CD4-positive, CD25-positive, alpha-beta regulatory T cell (primary cell): ENCODE measurements at places on chromosomes 2 and 18. TPM values are rescaled to one million over a fixed set of nuclear protein-coding genes. Genes with fewer than 3 reads are reported as not detected.

DNA sequence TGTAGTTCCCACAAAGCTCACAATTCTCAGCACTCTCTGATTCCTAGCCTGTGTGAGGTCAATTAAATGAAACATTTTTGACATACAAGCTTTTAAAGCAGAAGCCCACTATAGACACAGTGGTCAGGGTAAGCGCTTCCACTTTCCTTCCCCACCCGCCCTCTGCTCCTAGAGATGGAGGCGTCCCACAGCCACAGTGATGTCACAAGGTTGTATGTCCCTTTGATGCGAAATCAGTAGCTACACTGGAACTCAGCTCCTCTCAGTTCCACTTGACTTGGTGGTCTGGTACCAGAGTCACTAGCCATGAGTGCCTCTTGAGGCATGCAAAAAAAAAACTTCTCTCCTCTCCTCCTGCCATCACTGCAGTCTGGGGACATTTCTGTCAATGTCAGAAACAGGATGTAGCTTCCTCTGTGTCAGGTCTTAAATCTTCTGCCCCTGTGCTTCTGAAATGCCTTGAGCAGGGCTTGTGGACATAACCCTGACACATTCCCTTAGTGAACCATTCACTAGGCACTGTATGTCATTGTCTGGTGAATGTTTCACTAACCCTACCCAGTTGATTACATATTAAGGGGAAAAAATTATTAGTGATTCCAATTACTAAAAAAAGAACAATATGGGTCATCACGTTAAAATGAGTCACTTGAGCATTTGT lies 7.8 kb downstream of the SULT1C4 start:
- no peaks in the 10 kb centered on the region for H3K27me3 ChIP-seq
- no peaks in the 10 kb centered on the region for H3K4me1 ChIP-seq
- no peak overlapping the region for H3K4me3 ChIP-seq

DNA sequence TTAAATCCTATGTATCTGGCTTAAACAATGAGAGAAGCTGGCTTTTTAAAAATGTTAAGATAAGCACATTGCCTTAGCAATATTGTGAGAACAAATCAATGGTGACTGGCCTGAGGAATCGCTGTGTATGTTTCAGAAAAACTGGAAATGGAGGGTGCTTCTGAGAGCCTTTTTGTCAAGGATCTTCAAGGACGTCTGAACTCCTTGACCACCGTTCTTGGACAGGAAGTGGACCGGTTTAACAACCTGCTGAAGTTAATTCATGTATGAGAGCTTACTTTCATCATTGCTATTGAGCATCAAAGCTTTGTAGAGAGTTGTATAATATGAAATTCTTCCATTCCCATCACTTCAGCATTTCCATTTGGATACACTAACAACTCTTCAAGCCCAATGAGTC lies 72.6 kb downstream of the TRABD2A start:
- H3K4me1 ChIP-seq = no peaks in the 10 kb centered on the region
- no peaks in the 10 kb centered on the region for H3K36me3 ChIP-seq
- H3K27me3 ChIP-seq = no peaks in the 10 kb centered on the region
- H3K4me3 ChIP-seq = no peak overlapping the region
- H3K27ac ChIP-seq = no peak overlapping the region
- no peak for DNase-seq

GRCh38 chr2:152421521-152422370 lies 86.8 kb downstream of the FMNL2 start:
- no peak overlapping the region for H3K27ac ChIP-seq
- no peak for DNase-seq

- H3K36me3 ChIP-seq = no peaks in the 10 kb centered on the region
- H3K4me3 ChIP-seq = no peak overlapping the region
- no peaks in the 10 kb centered on the region for H3K27me3 ChIP-seq
- no peaks in the 10 kb centered on the region for H3K4me1 ChIP-seq
- no peak overlapping the region for H3K27ac ChIP-seq
- no peak for DNase-seq
Measured at GRCh38 chr2:194526121-194526520, 1130.9 kb upstream of the SLC39A10 start.

DNA sequence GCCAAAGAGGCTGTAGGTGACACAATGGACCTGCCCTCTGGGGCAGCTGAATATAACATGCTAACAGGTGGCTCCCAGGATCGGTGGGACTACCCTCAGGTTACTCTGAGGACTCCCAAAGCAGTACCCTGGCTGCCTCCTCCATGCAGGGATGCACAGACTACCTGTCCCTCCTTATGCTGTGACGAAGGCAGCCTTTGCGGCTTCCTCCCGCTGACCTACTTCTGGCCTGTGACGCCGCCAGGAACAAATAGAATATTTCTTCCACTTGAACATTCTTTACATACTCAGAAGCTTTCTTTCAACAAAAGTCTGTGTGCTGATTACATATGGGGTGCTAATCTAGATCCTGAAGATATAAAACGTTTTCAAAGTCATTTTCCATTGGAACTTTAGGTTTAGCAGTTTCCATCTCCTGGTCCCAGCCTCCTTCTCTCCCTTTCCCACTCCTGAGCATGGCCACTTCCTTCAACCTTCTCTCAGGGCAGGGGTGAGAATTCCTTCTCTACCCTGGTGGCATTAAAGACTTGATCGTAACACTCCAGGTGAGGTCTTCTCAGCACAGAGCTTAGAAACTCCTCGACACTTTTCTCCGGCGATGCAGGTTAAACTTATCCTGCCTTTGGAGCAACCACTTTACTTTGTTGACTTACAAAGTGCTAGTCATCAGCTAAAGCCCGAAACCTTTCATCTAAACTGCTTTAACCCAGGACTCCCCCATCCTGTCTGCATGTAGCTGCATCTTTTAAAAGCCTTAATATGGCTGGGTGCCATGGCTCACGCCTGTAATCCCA lies 58.9 kb upstream of the STK17B start:
- H3K27me3 ChIP-seq = no peaks in the 10 kb centered on the region
- peak overlapping the region; percentile 75 for H3K4me3 ChIP-seq
- H3K27ac ChIP-seq = peak overlapping the region; percentile 77
- H3K36me3 ChIP-seq = no peaks in the 10 kb centered on the region
- peak; percentile 56 for DNase-seq

- H3K36me3 ChIP-seq = no peaks in the 10 kb centered on the region
- peak; percentile 53 for DNase-seq
- no peaks in the 10 kb centered on the region for H3K4me1 ChIP-seq
- no peak overlapping the region for H3K4me3 ChIP-seq
Measured at GRCh38 chr2:206556357-206556949, 85.8 kb upstream of the FAM237A start.

Gene FAP
- not detected for total RNA-seq
